MM.1S (cell line): ENCODE measurements at places on chromosomes 11 and 22.

- peak; percentile 84 for DNase-seq
- peak overlapping the region; percentile 12; the same call in 1 of the 2 replicates for H3K4me3 ChIP-seq
- H3K27ac ChIP-seq = no peak overlapping the region
These were observed 1.9 kb upstream of the PEX26 start for GRCh38 chr22:18075720-18076497.

DNA sequence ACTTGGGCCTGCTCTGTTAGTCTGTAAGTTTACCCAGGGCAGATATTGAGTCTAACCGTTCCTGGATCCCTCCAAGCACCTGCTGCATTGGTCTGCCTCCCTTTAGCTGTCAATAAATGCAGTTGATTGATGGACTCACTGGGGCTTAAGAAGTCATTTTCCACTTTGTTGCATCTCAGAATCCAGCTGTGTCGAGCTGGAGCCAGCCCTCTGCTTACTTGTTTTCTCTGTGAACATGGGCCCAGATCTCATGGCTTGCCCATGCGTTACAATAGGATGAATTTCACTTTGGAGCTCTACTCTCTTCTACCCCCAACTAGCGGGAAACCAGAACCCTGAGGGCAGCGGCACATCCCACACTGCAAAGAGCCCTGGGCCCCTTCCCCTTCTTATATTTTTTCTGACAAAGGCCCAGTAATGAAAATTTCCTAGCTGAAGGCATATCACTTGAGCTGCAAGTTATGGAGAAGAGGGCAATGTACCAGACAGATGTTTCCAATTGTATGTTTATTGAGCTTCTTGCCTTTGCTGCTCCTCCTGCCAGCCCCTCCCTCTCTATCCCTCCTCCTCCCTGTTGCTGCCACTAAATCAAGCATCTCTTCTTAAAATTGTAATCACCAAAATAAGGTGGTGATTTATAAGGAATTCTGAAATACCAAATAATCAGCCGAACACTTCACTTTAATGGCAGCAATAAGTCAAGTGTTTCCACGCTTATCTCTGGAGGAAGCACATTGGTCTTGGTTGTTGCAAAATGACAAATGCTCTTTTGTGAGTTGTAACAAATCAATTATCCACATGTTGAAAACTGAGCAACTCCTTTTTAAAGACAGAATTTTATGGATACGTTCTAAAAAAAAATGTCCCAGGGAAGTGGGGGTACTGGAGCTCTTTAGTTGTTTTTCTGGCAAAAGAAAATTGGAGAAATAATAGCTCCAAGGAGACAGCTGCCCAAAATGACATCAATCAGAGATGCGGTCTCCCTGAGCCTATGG is 212.3 kb upstream of the ZBED5 start:
- no peaks in the 10 kb centered on the region for H3K27me3 ChIP-seq
- no peak overlapping the region for H3K27ac ChIP-seq
- 0 out of 2 replicates have a peak, but pooled peaks cover 3% of the 10 kb centered on the region for H3K4me1 ChIP-seq
- H3K4me3 ChIP-seq = no peak overlapping the region

DNA sequence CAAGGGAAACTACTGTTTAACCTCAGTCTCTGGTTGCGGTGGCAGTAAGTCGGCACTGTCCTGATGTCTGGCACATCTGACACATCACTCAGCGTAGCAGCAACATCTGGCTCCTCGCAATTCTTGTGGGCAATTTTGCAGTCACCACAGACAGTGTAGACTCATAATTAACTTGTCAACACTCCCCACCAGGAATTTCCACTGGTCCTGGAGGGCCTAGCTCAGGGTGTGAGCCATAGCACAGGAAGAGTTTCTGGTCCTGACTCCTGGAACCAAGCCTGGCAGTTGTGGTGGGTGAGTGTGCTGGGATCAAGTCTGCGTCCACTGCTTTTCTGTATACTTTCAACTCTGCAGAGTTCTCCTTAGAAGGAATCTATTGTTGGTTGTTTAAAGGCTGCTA is 209.7 kb downstream of the SNX19 start:
- no peaks in the 10 kb centered on the region for H3K4me1 ChIP-seq
- DNase-seq = no peak

GRCh38 chr11:13210424-13210823 is 67.2 kb upstream of the BMAL1 start:
- no peaks in the 10 kb centered on the region for H3K27me3 ChIP-seq
- DNase-seq = peak; percentile 31
- H3K4me3 ChIP-seq = no peak overlapping the region
- H3K4me1 ChIP-seq = no peaks in the 10 kb centered on the region
- no peak overlapping the region for H3K27ac ChIP-seq
